WTC11 (cell line): ENCODE measurements at places on chromosomes 5 and 9.

DNA sequence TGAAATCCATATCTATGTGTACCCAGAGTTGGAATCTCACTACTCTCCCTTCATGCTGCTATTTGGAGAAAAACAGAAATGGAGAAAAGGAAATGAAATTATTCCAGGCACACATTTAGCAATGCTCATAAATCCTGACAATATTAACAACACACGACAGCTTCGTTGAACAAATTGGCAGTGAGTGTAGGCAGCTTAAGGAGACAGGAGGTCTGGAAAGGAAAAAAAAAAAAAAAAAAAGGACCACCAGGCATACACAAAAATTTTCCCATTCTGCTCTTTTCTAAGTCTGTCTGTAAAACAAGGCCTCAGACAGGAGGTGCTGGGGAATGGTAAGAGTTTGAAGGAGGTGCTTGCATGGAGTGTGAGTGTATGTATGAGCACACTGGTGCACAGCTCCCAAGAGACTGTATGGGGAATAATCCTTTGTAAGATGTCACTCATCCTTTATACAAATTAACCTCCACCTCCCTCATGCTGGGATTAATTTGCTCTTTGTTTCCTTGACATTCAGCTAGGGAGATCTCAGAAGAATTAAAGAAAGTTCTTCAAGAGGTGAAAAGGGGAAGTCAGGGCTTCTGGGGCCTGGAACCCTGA, 78.9 kb downstream of the ASTN2 start:
- H3K27me3 ChIP-seq = no peaks in the 10 kb centered on the region; the same call in 1 of the 2 replicates
- no peak overlapping the region for H3K27ac ChIP-seq
- peaks cover 10% of the 10 kb centered on the region for H3K4me1 ChIP-seq
- H3K4me3 ChIP-seq = no peak overlapping the region
- H3K36me3 ChIP-seq = no peaks in the 10 kb centered on the region

DNA sequence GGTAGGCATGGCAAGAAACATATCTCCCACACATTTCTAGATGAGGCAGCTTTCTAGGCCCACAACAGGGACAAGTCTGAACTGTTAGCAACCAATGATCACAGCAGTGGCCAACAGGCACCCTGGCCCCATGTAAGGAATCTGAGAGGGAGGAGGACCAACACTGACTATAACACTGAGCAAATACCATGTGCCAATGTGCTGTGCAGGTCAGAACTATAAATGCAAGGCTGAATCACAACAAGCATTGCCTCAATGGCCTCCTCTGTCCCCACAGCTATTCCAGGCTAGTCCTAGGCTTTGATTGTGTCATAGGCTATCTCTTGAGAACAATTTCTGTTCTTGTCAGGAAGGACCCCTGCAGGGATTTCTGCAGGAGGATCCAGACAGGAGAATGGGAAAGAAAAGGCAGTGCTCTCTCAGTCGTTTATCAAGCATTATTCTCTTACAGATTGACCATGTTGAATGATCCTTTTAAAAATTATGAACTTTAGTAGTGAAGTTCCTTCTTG, 221.2 kb downstream of the TLE1 start:
- no peak for DNase-seq
- peaks cover 10% of the 10 kb centered on the region; the same call in 1 of the 2 replicates for H3K4me1 ChIP-seq
- no peaks in the 10 kb centered on the region; the same call in 1 of the 2 replicates for H3K36me3 ChIP-seq
- H3K27me3 ChIP-seq = no peaks in the 10 kb centered on the region

GRCh38 chr9:69574057-69574456, 98.1 kb downstream of the APBA1 start:
- no peak overlapping the region for H3K4me3 ChIP-seq
- H3K4me1 ChIP-seq = no peaks in the 10 kb centered on the region
- H3K36me3 ChIP-seq = no peaks in the 10 kb centered on the region
- no peak for DNase-seq
- no peak overlapping the region for H3K27ac ChIP-seq

- 0 out of 2 replicates have a peak, but pooled peaks cover 2% of the 10 kb centered on the region for H3K4me1 ChIP-seq
- H3K27ac ChIP-seq = no peak overlapping the region
- H3K4me3 ChIP-seq = no peak overlapping the region
- DNase-seq = no peak
- no peaks in the 10 kb centered on the region; the same call in 1 of the 2 replicates for H3K36me3 ChIP-seq
Observed at GRCh38 chr5:35133186-35133585, 85.4 kb upstream of the AGXT2 start.

DNA sequence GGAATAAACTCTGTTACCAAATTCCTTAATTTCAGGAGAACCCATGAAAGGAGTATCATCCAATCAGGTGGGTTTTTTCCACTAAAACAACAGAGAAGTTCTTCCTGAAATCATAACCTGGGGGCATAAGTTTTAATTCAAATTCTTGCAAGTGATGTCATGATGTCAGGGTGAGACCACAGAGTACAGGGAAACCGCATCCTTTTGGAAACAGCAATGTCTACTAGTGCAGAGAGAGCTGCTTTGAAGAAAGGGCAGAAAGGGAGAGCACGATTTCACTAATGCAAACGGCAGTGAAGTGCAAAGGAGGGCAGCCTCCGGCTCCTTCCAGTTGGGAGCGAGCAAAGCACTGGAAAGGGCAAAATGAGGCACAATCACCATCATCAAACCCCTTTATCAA, 20.6 kb upstream of the CMBL start:
- H3K4me3 ChIP-seq = no peak overlapping the region
- H3K36me3 ChIP-seq = no peaks in the 10 kb centered on the region
- H3K4me1 ChIP-seq = no peaks in the 10 kb centered on the region
- DNase-seq = no peak

DNA sequence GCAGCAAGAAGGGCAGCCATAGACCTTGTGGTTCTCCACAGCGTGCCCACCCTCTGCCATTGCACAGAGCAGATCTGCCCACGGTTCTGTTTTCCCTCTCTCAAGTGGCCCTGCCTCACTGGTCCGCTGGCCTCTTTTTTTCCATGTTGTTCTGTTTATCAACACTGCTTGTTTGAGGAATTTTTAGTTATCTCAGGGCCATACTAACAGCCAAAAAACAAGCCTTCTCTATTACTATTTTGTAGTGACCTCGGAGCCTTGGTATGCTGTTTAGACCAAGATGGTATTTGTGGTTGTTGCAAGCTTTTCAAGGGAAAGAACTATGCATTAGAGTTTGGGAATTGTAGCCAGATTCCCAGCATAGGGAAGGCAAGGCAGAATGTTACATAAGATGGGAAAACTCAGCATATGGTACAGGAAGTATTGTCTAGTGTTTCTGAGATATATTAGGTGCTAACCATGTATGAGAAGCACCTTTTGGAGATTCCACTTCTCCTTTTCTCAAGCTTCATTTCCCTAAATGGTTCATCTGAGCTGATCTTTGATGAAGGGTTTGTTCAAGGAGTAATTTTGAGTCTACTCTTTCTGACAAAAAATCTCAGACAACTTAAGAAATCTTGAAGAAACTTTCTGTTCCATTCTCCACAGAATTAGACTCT, 54.3 kb downstream of the NUP214 start:
- DNase-seq = no peak
- no peak overlapping the region for H3K27ac ChIP-seq
- no peaks in the 10 kb centered on the region for H3K27me3 ChIP-seq
- no peaks in the 10 kb centered on the region for H3K4me1 ChIP-seq

DNA sequence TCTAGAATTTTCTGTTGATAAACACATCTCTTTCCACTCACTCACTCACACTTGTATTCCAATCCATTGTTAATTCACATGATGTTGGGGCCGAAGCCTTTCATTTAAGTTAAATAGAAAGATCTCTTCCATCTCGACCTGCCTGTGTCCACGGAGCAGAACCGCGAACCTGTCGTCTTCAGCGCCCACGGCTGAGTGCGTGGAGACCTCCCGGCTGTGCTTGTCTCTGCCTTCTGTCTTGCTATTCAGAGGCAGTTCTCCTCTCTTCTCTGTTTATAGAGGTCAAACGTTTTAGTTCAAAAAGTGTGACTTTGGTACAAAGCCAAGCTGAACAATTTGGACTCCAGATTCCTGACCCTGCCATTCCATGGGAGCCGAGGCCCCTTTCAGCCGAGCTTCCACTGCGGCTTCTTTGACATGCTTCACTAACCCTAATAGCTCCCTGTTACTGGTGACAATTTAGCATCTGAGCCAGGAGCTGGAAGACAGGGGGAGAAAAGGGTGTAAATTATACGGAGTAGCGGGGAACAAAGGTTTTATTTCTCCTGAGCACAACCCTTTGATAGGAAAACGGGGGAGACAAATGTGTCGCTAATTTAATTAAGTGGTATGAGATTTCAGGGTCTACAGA, 314.4 kb upstream of the IRX4 start:
- H3K4me1 ChIP-seq = no peaks in the 10 kb centered on the region
- H3K27ac ChIP-seq = no peak overlapping the region; the same call in 1 of the 2 replicates

- H3K4me3 ChIP-seq = no peak overlapping the region
- H3K4me1 ChIP-seq = peaks cover 6% of the 10 kb centered on the region; the same call in 1 of the 2 replicates
- DNase-seq = no peak
- no peak overlapping the region for H3K27ac ChIP-seq
- H3K36me3 ChIP-seq = no peaks in the 10 kb centered on the region
Observed at GRCh38 chr9:113949571-113950078, 73.5 kb downstream of the ZNF618 start.

DNA sequence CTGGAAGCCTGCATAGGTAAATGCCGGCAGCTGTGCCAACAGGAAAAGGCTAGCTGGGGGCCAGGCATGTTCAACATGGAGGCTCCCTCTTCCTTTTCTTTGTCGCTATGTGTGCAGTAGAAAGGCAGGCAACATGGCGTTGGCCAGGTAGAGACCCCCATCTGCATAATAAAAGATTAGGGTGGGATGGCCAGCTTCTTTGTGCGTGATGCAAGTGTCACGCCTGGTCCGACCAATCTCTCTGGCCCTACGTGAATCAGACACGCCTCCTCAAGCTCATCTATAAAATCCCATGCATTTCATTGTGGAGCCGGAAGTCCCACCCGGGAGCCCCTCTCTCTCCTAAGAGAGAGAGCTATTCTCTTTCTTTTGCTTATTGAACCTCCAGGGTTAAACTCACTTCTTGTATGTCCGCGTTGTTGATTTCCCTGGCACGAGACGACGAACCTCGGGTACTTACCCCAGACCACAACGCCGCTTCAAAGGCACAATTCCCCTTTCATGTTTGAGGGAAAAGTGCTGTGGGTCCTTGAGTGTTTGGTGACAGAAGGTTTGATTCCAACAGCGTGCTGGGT, 25.0 kb upstream of the C5orf47 start:
- peak overlapping the region; percentile 41; the same call in 1 of the 2 replicates for H3K4me3 ChIP-seq
- peaks cover 48% of the 10 kb centered on the region for H3K4me1 ChIP-seq
- peak overlapping the region; percentile 90 for H3K27ac ChIP-seq
- H3K27me3 ChIP-seq = no peaks in the 10 kb centered on the region
- DNase-seq = peak; percentile 61
- no peaks in the 10 kb centered on the region for H3K36me3 ChIP-seq

GRCh38 chr5:178445534-178445933, 144.7 kb downstream of the COL23A1 start:
- no peak overlapping the region for H3K27ac ChIP-seq
- H3K36me3 ChIP-seq = no peaks in the 10 kb centered on the region
- no peaks in the 10 kb centered on the region for H3K27me3 ChIP-seq
- DNase-seq = no peak
- H3K4me3 ChIP-seq = no peak overlapping the region
- peaks cover 14% of the 10 kb centered on the region for H3K4me1 ChIP-seq
